Spinal cord (tissue), 10 donors: ENCODE measurements at places on chromosomes 5 and 9. TPM values are rescaled to one million over a fixed set of nuclear protein-coding genes. Genes with fewer than 3 reads are reported as not detected.

PLPPR1 gene
- total RNA-seq, result 120 TPM

CWC27 gene
- 20.7 TPM for total RNA-seq

CD74 gene
- total RNA-seq, result 96.3 TPM

UBE2QL1 gene
- total RNA-seq, result 9.3 TPM

SPINK13 gene
- not detected for total RNA-seq

LRRC70 gene
- total RNA-seq, result 8.4 TPM

COL23A1 gene
- total RNA-seq, result 2.8 TPM

SPINK6 gene
- not detected for total RNA-seq

TOR1B gene
- total RNA-seq, result 30.9 TPM

GPRIN1 gene
- 14.7 TPM for total RNA-seq

LMX1B gene
- total RNA-seq, result 7.9 TPM

MAP1B gene
- total RNA-seq, result 506 TPM

PCDHGA2 gene
- total RNA-seq, result 8.9 TPM

SPATA31A3 gene
- total RNA-seq, result not detected

SEPTIN8 gene
- total RNA-seq, result 83.2 TPM

SLC36A2 gene
- total RNA-seq, result 0.30 TPM

NMUR2 gene
- 0.30 TPM for total RNA-seq

IL3 gene
- total RNA-seq, result not detected

CCDC152 gene
- 13.8 TPM for total RNA-seq

PCAT7 gene
- total RNA-seq, result not detected

PLK2 gene
- total RNA-seq, result 99.7 TPM

ARID3C gene
- total RNA-seq, result 0.33 TPM

RPL7A gene
- 2,086 TPM for total RNA-seq

TXNDC8 gene
- total RNA-seq, result not detected

OTP gene
- 1.8 TPM for total RNA-seq

IL4 gene
- total RNA-seq, result not detected

FIBCD1 gene
- total RNA-seq, result 1.2 TPM

PIP5KL1 gene
- total RNA-seq, result 7.3 TPM

PCDHGB4 gene
- total RNA-seq, result 14.9 TPM

PKN3 gene
- 5.5 TPM for total RNA-seq

NPR3 gene
- total RNA-seq, result 41.0 TPM

SNAPC3 gene
- 49.9 TPM for total RNA-seq

FBP1 gene
- 1.8 TPM for total RNA-seq

HTR4 gene
- total RNA-seq, result 6.6 TPM

CTNND2 gene
- 63.1 TPM for total RNA-seq

COL5A1 gene
- 135 TPM for total RNA-seq

TRPM3 gene
- 198 TPM for total RNA-seq

MCIDAS gene
- 0.28 TPM for total RNA-seq

SLC6A18 gene
- total RNA-seq, result not detected

NTRK2 gene
- total RNA-seq, result 126 TPM

PNPLA7 gene
- total RNA-seq, result 2.2 TPM

GTF3C4 gene
- 21.7 TPM for total RNA-seq

ANKRD18B gene
- total RNA-seq, result 7.3 TPM

RNF183 gene
- not detected for total RNA-seq

IGIP gene
- 9.6 TPM for total RNA-seq
